ENCODE measurements at places on chromosomes 6 and 20. TPM values are rescaled to one million over a fixed set of nuclear protein-coding genes. Genes with fewer than 3 reads are reported as not detected.

- no peak for DNase-seq
These were observed 646.5 kb upstream of the EPHA7 start for GRCh38 chr6:94065707-94066337.

CRISP2 gene
- polyA plus RNA-seq, result not detected

- DNase-seq, result peak; percentile 72
These were observed 24.7 kb downstream of the TBC1D7 start for GRCh38 chr6:13303668-13304017.

- DNase-seq, result no peak
These were observed 17.6 kb downstream of the SYTL3 start for GRCh38 chr6:158667360-158667981.

DNA sequence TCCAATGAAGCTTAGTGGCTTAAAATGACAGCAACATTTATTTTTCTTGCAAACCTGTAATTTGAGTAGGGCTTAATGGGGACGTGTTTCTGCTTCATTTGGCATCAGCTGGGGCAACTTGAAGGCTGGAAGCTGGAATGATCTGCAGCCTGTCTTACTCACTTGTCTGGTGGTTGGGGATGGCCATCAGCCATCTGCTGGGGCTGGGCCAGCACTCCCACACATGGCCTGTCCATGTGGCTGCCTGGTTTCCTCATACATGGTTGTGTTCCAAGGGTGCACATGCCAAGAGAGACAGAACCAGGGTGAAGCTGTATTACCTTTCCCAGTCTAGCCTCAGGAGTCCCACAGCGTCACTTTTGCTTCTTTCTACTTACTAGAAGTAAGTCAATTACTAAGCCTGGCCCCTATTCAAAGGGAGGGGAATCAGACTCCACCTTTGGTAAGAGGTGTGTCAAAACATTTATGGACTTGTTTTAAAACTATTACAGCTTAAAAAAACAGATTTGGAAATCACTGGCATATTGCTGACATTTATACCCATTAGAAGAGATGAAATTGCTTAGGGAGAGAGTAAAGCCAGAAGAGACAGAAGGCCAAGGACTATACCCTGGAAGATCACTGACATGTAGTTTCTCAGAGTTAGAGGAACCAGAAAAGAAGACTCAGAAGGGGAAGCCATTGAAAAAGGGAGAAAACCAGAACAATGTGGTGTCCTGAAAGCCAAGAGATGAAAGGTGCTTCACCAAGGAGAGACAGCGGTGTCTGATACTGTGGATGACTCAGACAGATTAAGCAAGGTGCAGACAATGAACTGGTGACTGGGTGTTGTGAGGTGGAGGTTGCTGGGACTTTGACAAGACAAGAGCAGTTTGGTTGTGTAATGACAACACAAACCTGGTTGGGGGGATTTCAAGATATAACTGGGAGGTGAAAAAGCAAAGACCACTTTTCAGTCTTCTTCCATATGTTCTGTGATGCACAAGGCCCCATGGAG, 345.2 kb downstream of the GJA1 start:
- DNase-seq, result peak; percentile 99

GRCh38 chr6:16480763-16481560, 242.6 kb downstream of the GMPR start:
- DNase-seq, result no peak

ADGB gene
- not detected for polyA plus RNA-seq

GRCh38 chr6:32700391-32701040, 34.1 kb upstream of the HLA-DQB1 start:
- peak; percentile 47 for DNase-seq

- DNase-seq, result no peak
These were observed 174.7 kb downstream of the ZFAND3 start for GRCh38 chr6:37994223-37994622.

- no peak for DNase-seq
These were observed 43.6 kb downstream of the UST start for GRCh38 chr6:148790404-148790803.

POU5F1 gene
- 0.23 TPM for polyA plus RNA-seq

- no peak for DNase-seq
These were observed 152.3 kb upstream of the SCGN start for GRCh38 chr6:25499615-25500235.

DNA sequence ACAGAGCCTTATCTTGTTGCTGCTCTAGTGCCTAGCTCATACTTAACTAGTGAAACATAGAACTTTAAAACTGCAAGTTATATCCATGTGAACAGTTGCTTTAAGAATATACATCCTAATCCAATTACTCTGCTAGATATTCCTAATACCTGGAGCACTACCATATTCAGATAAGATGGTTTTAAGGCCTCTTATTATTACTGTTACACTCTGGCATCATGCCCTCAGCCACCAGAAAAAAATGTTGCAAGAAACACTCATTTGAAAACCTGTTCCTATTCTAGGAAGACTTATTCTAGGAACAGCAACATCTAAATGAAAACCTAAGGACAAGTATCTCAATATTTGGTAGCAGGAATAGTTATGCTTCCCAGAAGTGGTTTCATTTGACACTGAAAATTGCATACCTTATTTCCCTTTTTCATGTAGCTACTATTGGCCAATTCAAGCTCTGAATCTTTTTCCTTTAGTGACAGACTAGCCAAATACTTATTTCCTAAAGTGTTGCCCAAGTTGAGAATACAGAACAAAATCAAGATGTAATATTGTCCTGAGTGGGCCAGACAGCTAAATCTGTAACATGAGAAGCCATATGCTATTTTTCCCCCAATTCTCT, 4.8 kb upstream of the MTFR2 start:
- no peak for DNase-seq
